ENCODE measurements at places on chromosomes 7 and 10. TPM values are rescaled to one million over a fixed set of nuclear protein-coding genes. Genes with fewer than 3 reads are reported as not detected.

DNA sequence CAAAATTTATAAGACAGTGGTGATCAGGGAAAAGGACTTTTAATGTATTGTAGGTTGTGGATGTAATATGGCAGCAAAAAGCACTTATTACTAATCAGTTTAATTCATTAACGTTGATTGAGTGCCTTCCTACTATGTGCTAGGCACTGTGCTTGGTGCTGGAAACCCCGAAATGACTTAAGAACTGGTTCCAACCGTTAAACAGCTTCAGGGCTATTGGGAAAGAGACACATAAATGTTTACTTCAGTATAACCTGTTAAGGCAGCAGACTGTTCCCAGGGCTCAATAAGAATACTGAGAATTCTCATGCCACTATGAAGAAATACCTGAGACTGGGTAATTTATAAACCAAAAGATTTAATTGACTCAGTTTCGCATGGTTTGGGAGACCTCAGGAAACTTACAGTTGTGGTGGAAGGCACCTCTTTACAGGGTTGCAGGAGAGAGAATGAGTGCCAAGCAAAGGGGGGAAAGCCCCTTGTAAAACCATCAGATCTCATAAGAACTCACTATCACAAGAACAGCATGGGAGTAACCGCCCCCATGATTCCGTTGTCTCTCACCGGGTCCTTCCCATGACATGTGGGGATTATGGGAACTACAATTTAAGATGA lies 1.1 kb upstream of the SLC25A13 start:
- no peaks in the 10 kb centered on the region for H3K27me3 ChIP-seq
- peaks cover 39% of the 10 kb centered on the region for H3K4me1 ChIP-seq
- no peak overlapping the region for H3K4me3 ChIP-seq
- H3K36me3 ChIP-seq = no peaks in the 10 kb centered on the region
- no peak overlapping the region for H3K27ac ChIP-seq

GRCh38 chr7:49295146-49295545 lies 370.8 kb downstream of the CDC14C start:
- no peak overlapping the region for H3K4me3 ChIP-seq
- no peaks in the 10 kb centered on the region for H3K36me3 ChIP-seq
- H3K4me1 ChIP-seq = no peaks in the 10 kb centered on the region
- H3K27me3 ChIP-seq = no peaks in the 10 kb centered on the region
- DNase-seq = no peak
- H3K27ac ChIP-seq = no peak overlapping the region

DNA sequence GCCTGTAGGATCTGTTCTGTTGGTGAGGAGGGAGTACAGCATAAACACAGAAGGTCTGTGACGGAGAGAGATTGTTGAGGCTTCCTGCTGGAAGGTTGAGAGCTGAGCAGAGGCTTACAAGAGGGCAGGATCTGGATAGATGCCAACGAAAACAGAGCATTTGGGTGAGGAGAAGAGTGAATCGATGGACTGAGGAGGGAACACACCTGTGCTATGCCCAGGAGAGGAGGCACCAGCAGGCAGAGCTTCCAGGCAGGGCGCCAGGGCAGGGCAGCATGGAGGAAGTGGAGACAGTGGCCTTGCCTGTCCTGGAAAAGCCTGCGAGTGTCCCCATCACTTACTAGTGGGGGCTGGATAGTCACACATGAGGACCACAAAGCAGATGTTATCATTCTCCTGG lies 282.9 kb downstream of the PAXIP1 start:
- H3K27ac ChIP-seq = no peak overlapping the region
- H3K36me3 ChIP-seq = no peaks in the 10 kb centered on the region
- no peaks in the 10 kb centered on the region for H3K27me3 ChIP-seq
- no peak overlapping the region for H3K4me3 ChIP-seq
- H3K4me1 ChIP-seq = no peaks in the 10 kb centered on the region

GRCh38 chr7:46391231-46392201 lies 470.4 kb upstream of the IGFBP3 start:
- peaks cover 13% of the 10 kb centered on the region for H3K4me1 ChIP-seq
- H3K36me3 ChIP-seq = no peaks in the 10 kb centered on the region
- no peaks in the 10 kb centered on the region for H3K27me3 ChIP-seq
- H3K27ac ChIP-seq = no peak overlapping the region
- no peak overlapping the region for H3K4me3 ChIP-seq

- H3K4me1 ChIP-seq = no peaks in the 10 kb centered on the region
- no peaks in the 10 kb centered on the region for H3K27me3 ChIP-seq
- peak overlapping the region; percentile 36 for H3K27ac ChIP-seq
- no peak overlapping the region for H3K4me3 ChIP-seq
- peak; percentile 19 for DNase-seq
- H3K36me3 ChIP-seq = no peaks in the 10 kb centered on the region
Measured at GRCh38 chr10:26486990-26487850, 49.1 kb downstream of the APBB1IP start.

DNA sequence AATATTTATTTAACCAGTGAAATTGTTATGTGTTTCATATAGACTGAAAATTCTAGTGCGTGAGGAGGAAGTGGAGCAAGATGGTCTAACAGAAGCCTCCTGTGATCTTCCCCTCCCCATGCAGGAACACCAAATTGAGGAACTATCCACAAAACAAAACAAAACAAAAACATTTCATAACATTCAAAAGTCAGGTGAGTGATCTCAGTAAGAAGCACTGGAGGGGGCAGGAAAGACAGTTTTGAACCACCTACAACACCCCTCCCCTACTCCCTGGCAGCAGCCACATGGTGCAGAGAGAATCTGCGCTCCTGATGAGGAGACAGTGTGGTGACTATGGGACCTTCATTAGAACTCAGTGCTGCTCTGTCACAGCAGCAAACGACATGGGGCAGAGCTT lies 221.9 kb upstream of the SEMA3C start:
- DNase-seq = no peak
- H3K36me3 ChIP-seq = no peaks in the 10 kb centered on the region
- H3K4me1 ChIP-seq = no peaks in the 10 kb centered on the region
- H3K27ac ChIP-seq = no peak overlapping the region

- H3K4me3 ChIP-seq = no peak overlapping the region
- DNase-seq = no peak
- peaks cover 3% of the 10 kb centered on the region for H3K4me1 ChIP-seq
Measured at GRCh38 chr10:49134327-49134726, 506 bp upstream of the FAM170B start.

GRCh38 chr10:20890009-20890408 lies 7.1 kb downstream of the NEBL start:
- no peaks in the 10 kb centered on the region for H3K36me3 ChIP-seq
- no peak for DNase-seq
- H3K4me1 ChIP-seq = no peaks in the 10 kb centered on the region
- H3K27ac ChIP-seq = no peak overlapping the region
- no peak overlapping the region for H3K4me3 ChIP-seq

- H3K4me1 ChIP-seq = no peaks in the 10 kb centered on the region
- no peaks in the 10 kb centered on the region for H3K36me3 ChIP-seq
- H3K4me3 ChIP-seq = no peak overlapping the region
- no peak overlapping the region for H3K27ac ChIP-seq
Measured at GRCh38 chr10:107583974-107584373, 419.5 kb upstream of the SORCS1 start.

DNA sequence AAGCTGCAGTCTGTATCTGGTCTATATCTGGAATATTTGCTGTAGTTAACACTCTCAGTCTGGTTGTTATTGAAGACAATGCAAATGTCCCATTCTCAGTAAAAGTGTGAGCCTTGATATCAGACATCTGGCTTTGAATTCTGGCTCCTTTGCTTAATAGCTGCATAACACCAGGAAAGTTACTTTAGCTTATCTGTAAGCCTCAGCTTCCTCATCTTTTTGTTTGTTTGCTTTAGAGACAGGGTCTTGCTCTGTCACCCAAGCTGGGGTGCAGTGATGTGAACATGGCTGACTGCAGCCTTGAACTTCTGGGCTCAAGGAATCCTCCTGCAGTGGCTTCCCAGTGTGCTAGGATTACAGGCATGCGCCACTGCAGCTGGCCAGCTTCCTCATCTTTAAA lies 41.3 kb downstream of the CNNM2 start:
- H3K27ac ChIP-seq = no peak overlapping the region
- H3K4me1 ChIP-seq = no peaks in the 10 kb centered on the region
- H3K27me3 ChIP-seq = no peaks in the 10 kb centered on the region
- H3K4me3 ChIP-seq = no peak overlapping the region
- no peak for DNase-seq

GRCh38 chr7:27158436-27159265 lies 2.2 kb upstream of the HOXA7 start:
- H3K27me3 ChIP-seq = no peaks in the 10 kb centered on the region
- H3K4me1 ChIP-seq = peaks cover 10% of the 10 kb centered on the region
- H3K36me3 ChIP-seq = no peaks in the 10 kb centered on the region
- H3K27ac ChIP-seq = no peak overlapping the region
- H3K4me3 ChIP-seq = no peak overlapping the region

DNA sequence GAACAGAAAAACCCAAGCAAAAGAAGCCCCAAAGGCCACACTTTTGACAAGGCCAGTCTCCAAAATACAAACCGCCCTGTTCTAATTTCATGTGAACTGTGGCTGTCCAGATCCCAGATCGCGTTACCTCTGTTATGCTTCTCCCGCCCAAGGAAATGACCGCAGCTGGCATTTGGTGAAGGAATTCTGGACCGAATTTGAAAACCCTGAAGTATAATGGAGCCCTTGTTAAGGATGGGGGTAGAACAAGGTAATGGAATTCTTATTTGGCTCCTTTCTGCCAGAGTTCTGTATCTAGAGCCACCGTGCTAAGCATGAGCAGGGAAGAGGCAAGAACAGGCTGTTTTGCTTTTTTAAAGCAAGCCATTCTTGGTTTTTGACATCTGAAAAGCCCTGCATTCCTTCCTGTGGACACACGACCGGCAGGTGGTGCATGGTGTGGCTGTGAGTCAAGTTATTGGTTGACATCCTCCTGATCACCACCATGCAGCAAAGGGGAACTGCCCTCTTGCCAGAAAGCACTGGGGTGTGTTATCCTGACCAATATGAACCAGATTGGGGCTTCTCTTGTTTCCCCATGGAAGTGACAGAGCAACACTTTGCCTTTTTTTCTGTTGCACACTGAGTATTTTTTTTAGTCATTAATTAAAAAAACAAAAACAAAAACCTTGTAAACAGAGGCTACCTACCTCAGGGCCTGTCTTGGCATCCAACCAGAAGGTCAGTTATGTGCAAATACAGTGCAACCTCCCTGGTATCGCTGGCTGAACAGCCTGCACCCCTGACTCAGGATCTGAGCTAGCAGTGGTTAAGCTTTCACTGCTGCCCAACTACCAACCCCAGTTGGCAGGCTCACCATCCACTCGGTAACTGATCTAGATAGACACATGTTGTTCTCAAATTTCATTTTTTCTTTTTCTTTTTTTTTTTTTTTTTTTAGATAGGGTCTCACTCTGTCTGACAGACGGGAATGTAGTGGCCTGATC lies 14.2 kb downstream of the UCMA start:
- DNase-seq = peak; percentile 74
- H3K4me1 ChIP-seq = peaks cover 23% of the 10 kb centered on the region
- H3K27me3 ChIP-seq = no peaks in the 10 kb centered on the region

DNA sequence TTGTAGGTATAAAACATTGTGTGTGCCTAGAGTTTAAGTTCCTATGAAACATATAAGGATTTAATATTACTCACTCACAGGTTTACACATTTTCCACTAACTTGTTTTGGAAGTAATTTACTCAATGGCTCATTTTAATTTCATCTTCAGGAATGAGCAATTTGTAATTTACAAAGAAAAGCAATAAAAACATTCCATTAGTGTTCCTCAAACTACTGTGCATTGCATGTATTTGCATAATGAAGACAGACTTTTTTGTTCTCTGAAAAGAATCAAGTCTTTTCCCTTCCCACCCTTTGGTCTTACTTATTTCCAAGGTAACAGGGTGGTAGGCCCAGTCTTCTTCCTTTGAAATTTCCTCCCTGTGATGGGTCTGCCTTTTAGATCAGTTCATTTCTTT lies 61.2 kb downstream of the EPDR1 start:
- H3K4me3 ChIP-seq = no peak overlapping the region
- H3K27me3 ChIP-seq = no peaks in the 10 kb centered on the region
- H3K4me1 ChIP-seq = no peaks in the 10 kb centered on the region
- H3K36me3 ChIP-seq = no peaks in the 10 kb centered on the region

DNA sequence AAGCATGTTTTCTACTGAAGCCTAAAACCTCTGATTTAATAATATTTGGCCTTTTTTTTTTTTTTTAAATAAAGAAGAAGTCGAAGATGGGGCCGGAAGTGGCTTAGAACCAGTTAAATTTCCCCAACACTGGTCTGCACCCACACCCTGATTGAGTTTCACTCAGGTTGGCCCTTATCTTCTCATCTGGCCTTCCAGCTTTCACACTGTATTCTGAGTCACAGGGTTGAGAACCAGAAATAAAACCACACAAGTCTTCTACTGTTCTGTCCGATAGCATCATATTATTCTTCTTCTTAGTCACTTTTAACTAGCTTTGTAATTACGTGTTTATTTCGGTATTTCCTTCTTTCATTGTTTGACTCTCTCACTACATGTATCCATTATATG lies 9.9 kb downstream of the ZNF365 start:
- H3K4me3 ChIP-seq = no peak overlapping the region
- no peak overlapping the region for H3K27ac ChIP-seq
- no peaks in the 10 kb centered on the region for H3K27me3 ChIP-seq
- no peaks in the 10 kb centered on the region for H3K36me3 ChIP-seq
- no peak for DNase-seq

- H3K27ac ChIP-seq = no peak overlapping the region
- no peak for DNase-seq
Measured at GRCh38 chr7:26495569-26495968, 203.9 kb downstream of the SNX10 start.

DNA sequence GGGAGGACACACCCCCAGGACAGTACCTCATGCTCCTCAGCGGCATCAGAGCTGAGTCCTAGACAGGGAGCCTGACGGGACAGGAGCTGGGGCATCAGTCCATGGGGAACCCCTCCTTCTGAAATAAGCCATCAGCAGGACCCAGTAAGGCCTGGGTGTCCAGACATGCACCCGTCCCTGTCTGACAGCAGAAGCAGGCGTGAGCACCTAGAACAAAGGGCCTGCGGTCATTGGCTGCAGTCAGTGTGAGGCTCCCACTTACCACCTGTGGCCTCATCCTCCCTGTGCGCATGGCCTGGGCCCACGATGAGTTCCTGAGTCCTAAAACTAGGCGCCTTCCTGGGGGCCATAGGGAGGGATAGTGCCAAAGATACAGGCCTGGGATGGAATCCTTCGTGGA lies 484.7 kb downstream of the PTPRN2 start:
- no peak overlapping the region for H3K27ac ChIP-seq
- H3K27me3 ChIP-seq = peaks cover 2% of the 10 kb centered on the region
- H3K36me3 ChIP-seq = no peaks in the 10 kb centered on the region

- H3K27ac ChIP-seq = no peak overlapping the region
- no peaks in the 10 kb centered on the region for H3K36me3 ChIP-seq
- DNase-seq = no peak
- no peaks in the 10 kb centered on the region for H3K4me1 ChIP-seq
- H3K27me3 ChIP-seq = no peaks in the 10 kb centered on the region
- no peak overlapping the region for H3K4me3 ChIP-seq
Measured at GRCh38 chr10:18601321-18601720, 50.1 kb downstream of the NSUN6 start.

GRCh38 chr10:52674474-52674873 lies 98.1 kb downstream of the MBL2 start:
- no peaks in the 10 kb centered on the region for H3K36me3 ChIP-seq
- H3K27ac ChIP-seq = no peak overlapping the region
- DNase-seq = no peak
- H3K4me1 ChIP-seq = no peaks in the 10 kb centered on the region

Gene FLNC
- 1,071 TPM for total RNA-seq

Gene OR6V1
- not detected for total RNA-seq

Gene OR6B1
- not detected for total RNA-seq

Gene TMEM106B
- 42.8 TPM for total RNA-seq

Gene PPP2R2D
- total RNA-seq = 28.4 TPM

Gene CYP3A5
- total RNA-seq = 1.8 TPM

Gene SH2D4B
- total RNA-seq = not detected

Data from gastrocnemius medialis (tissue), 4 donors.